Midbrain (tissue), 1 donor: ENCODE measurements at places on chromosomes 12 and 14.

GRCh38 chr14:103529383-103530365 is 678 bp downstream of the TRMT61A start:
- no peak for DNase-seq

- DNase-seq: no peak
Measured at GRCh38 chr12:4224206-4224889, 49.2 kb upstream of the CCND2 start.

GRCh38 chr12:105342464-105342863 is 12.0 kb downstream of the C12orf75 start:
- no peak for DNase-seq

DNA sequence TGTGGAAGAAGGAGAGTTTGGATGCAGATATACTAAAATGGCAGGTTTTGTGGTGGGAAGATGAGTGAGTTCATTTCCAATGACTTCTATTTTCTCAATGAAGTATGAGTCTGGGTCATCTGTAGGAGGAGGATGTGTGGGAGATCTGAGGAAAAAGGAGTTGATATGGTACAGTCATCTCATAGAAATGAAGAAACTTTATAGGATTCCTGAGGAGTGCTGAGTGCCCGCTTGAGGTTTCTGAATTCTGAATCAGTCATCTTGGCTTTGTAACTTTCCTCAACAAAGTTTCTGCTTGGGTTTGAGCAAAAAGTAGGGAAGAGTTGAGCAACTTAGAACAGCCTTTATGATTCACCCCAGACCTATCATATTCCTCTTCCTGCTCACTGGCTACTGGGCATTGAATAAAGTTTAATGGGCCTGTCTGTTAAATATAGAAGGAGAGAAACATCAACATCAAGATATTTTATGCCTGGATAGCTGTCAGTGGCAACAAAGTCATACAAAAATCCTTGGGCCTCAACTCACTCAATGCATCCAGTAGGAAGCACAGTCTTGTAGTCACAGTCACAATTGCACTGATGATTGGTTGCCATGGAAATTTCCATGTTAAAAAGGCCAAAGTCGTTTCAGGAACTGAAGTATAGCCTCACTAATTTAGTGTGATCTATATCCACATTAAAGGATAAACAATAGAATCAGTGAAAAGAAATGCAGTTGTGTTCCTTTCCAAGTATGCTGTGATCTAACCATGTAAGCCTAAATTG is 284.7 kb downstream of the DUSP6 start:
- no peak for DNase-seq

DNA sequence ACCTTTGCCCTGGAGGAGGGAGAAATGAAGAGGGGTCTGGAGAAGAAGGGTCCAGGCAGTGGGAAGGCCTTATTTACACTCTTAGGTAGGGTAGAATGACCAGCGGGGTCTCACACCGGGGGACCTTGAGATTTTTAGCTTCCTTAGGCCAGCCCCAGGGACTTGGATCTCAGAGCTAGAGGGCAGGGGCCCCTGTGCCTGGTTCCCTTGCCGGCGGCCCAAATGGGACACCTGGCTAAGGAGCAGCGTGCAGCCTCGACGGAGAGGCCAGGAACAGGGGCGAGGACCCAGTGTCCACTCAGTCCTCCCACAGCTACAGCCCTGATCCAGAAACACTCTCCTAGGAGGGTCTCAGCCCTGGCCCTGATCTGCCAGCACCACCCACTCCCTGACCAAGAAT is 41.8 kb downstream of the DIO3 start:
- DNase-seq: no peak

GRCh38 chr12:102542816-102543440 is 62.6 kb upstream of the IGF1 start:
- DNase-seq: no peak

DNA sequence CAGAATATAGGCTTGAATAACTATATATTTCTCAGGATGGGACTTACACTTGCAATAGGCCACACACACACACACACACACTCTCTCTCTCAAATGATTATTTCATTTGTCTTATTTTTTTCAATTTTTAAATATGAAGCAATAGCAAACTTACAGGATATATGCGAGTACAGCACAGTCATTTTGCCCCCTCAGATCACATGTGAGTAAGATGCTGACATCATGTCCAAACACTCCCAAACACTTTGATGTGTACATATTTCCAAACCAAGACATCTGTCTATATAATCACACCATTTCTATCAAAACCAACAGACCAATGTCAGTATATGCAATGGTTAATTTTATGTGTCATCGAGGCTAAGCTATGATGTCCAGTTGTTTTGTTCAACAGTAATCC is 1535.9 kb upstream of the FLRT2 start:
- DNase-seq: no peak

- DNase-seq: peak; percentile 7
Measured at GRCh38 chr12:128969480-128970055, 116.3 kb downstream of the GLT1D1 start.

DNA sequence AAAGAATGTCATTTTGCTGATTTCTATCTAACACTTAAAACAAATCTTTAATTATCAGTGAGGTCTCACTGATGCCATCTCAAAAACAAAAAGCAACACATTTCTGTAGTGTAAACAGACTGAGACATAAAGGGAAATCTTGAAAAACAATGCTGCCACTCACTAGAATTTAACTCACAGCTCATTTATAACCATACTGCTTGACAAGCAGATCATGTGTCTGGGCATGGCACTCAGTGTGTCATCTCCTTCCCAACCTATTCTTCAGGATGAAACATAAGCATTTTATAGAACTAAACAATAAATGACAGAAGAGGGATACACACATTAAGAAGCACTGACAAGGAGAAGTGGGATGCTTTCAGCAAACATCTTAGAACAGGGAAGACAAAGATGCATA is 22.4 kb downstream of the ATF7 start:
- DNase-seq: peak; percentile 24
